Adrenal gland (tissue), 19 donors: ENCODE measurements at places on chromosomes 5 and 9. TPM values are rescaled to one million over a fixed set of nuclear protein-coding genes. Genes with fewer than 3 reads are reported as not detected.
A peak's percentile ranks its signal among the peaks of the same experiment; 100 is the strongest.

Gene INSL4
- not detected for total RNA-seq

GRCh38 chr5:119750887-119751733 lies 121.8 kb downstream of the FAM170A start:
- no peak for DNase-seq
- H3K4me3 ChIP-seq: no peak overlapping the region
- no peak overlapping the region for H3K27ac ChIP-seq
- no peaks in the 10 kb centered on the region for H3K27me3 ChIP-seq
- H3K4me1 ChIP-seq: no peaks in the 10 kb centered on the region
- no peaks in the 10 kb centered on the region for H3K36me3 ChIP-seq

- DNase-seq: no peak
- no peak overlapping the region for H3K4me3 ChIP-seq
- no peaks in the 10 kb centered on the region for H3K36me3 ChIP-seq
- H3K27me3 ChIP-seq: no peaks in the 10 kb centered on the region
- no peak overlapping the region for H3K27ac ChIP-seq
Observed at GRCh38 chr5:173968154-173968797, 20.7 kb upstream of the C5orf47 start.

DNA sequence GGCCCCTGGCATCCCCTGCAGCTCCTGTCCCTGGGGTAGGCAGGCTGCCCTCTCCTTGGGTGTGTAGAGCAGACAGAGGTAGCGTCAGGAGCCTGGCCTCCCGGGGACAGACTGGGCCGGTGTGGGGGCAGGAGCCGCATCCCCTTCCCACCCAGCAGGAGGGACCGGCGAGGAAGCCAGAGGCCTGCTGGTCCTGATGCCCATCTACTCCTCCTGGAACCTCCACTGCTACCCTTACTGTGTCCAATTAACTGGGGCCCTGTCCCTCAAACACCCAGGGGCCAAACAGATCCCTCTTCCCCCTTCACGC lies 15.6 kb downstream of the RALGDS start:
- no peaks in the 10 kb centered on the region for H3K4me1 ChIP-seq
- H3K27me3 ChIP-seq: no peaks in the 10 kb centered on the region
- peak; percentile 17 for DNase-seq

DNA sequence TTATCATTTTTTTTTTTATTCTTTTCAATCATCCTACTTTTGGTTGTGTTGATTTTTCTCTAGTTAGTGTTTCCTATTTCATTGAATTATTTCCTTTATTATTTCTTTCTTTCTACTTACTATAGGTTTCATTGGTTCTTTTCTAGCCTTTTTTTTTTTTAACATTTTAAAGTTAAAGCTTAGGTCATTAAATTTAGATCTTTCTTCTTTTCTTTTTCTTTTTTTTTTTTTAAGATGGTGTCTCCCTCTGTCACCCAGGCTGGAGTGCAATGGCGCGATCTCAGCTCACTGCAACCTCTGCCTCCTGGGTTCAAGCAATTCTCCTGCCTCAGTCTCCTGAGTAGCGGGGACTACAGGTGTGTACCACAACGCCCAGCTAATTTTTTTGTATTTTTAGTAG lies 43.0 kb upstream of the PPP2CA start:
- H3K27me3 ChIP-seq: no peaks in the 10 kb centered on the region
- H3K36me3 ChIP-seq: no peaks in the 10 kb centered on the region
- H3K4me1 ChIP-seq: no peaks in the 10 kb centered on the region
- no peak overlapping the region for H3K4me3 ChIP-seq
- H3K27ac ChIP-seq: no peak overlapping the region

DNA sequence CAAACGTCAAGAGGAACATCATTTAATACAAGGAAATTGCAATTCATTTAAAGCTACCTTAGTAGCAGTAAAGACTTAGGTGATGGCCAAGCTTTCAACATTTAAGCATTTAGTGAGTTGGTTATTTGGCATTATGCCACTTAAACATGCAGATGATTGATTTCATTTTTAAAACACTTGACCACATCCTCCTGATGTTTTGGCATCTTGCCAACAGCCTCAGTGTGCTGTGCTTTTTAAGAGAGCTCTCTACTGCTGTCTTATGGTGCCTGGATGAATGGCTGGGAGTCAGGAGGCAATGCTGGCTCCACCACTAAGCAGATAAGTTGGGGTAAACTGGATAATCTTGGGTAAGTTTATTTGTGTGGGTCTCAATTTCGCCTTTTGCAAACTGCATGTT lies 364.5 kb downstream of the MAN2A1 start:
- H3K27me3 ChIP-seq: no peaks in the 10 kb centered on the region
- no peaks in the 10 kb centered on the region for H3K36me3 ChIP-seq
- no peaks in the 10 kb centered on the region for H3K4me1 ChIP-seq
- no peak overlapping the region for H3K4me3 ChIP-seq
- DNase-seq: peak; percentile 21
- H3K27ac ChIP-seq: no peak overlapping the region

Gene MELK
- 2.8 TPM for total RNA-seq

DNA sequence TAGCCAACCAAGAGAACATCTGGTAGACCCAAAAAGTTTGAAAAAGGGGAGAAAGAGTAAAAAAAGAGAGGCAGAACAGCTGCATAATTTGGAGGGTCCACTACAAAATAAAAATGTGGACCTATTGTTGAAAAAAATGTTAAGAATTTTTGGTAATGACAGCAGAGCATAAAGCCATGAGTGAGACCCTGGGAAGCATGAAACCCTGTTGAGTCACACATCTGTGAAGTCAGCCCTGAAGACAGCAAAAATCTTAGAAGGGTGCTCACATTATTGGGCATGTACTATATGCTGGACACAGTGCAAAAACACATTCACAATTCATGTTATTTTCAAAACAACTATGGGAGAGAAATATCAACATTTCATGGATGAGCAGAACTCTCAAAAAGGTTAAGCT lies 56.4 kb upstream of the LIFR start:
- no peak overlapping the region for H3K27ac ChIP-seq
- no peaks in the 10 kb centered on the region for H3K4me1 ChIP-seq
- H3K36me3 ChIP-seq: no peaks in the 10 kb centered on the region
- H3K27me3 ChIP-seq: no peaks in the 10 kb centered on the region
- DNase-seq: no peak

GRCh38 chr9:75418518-75418917 lies 330.2 kb downstream of the OSTF1 start:
- H3K27me3 ChIP-seq: no peaks in the 10 kb centered on the region
- H3K4me3 ChIP-seq: no peak overlapping the region
- H3K27ac ChIP-seq: no peak overlapping the region
- H3K36me3 ChIP-seq: no peaks in the 10 kb centered on the region
- DNase-seq: no peak

DNA sequence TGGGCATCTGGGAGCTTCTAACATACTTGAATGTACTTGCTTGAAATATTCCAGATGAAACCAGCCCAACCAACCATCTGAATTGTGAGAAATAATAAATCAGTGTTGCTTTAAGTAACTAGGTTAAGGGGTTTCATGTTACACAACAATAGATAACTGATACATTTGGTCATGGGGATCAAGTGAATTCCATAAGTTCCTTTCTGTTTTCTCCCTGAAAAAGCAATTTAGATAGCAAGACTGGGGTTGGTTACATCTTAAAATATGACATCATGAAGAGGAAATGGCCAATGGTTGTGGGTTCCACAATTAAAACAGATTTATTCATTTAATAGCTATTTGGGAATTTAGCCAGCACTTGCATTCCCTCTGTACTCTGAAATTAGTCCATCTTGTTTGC lies 559.7 kb downstream of the TLR4 start:
- no peaks in the 10 kb centered on the region for H3K36me3 ChIP-seq
- no peak for DNase-seq
- no peaks in the 10 kb centered on the region for H3K27me3 ChIP-seq
- no peak overlapping the region for H3K4me3 ChIP-seq
- H3K27ac ChIP-seq: no peak overlapping the region
- H3K4me1 ChIP-seq: no peaks in the 10 kb centered on the region

Gene APBA1
- 3.4 TPM for total RNA-seq

- no peaks in the 10 kb centered on the region for H3K36me3 ChIP-seq
- DNase-seq: no peak
- H3K4me3 ChIP-seq: no peak overlapping the region
- no peaks in the 10 kb centered on the region for H3K4me1 ChIP-seq
Observed at GRCh38 chr9:119853126-119853525, 483.9 kb upstream of the BRINP1 start.

DNA sequence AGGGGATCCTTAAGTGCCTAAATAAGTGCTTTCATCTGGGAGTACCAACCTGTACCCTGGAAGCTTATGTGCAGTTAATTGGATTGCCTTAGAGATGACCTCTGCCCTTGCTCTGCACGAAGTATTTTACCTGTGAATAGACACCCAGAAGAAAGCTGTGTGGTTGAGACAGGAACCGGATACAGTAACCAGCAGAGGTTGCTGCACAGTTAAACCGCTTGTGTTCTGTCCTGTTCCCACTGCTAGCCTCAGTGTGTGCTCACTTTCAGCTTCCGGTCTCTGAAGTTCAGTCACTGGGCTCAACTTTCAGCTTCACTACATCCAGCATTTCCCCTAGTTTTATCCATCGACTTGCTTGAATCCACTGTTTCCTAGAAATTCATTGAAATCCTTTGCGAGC lies 185.3 kb downstream of the FAM170A start:
- no peaks in the 10 kb centered on the region for H3K4me1 ChIP-seq
- DNase-seq: no peak
- H3K27ac ChIP-seq: no peak overlapping the region
- H3K27me3 ChIP-seq: no peaks in the 10 kb centered on the region

DNA sequence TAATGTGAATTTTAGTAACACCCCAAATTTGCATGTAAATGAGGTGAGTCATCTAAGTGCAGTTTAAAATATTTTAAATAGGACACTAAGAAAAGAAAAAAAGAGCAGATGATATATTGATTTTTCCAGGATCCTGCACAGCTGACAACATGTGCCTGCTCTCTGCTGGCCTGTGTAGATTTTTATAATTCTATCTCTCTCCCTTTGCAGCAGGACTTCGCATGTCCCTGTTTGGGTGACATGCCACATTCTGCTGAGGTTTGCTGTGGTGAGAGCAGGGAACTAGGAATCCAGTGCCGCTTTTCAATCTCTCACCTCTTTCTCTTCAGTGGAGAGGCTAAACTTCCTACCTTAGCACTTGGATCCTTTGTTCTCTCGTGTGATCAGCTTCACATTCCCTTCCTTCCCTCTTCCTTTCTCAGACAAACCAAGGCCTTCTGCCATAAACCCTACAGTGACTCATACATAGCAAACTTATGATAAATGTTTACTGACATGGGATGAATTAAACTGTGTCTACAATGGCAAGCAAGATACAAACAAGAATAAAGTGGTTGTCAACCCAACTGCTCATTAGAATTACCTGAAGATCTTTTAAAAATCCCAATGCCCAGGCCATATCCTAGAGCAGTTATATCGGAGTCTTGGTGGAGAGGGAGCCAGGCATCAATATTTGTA lies 198.8 kb upstream of the EFNA5 start:
- no peak overlapping the region for H3K27ac ChIP-seq
- no peaks in the 10 kb centered on the region for H3K36me3 ChIP-seq
- no peak overlapping the region for H3K4me3 ChIP-seq
- no peak for DNase-seq

- H3K4me1 ChIP-seq: peaks cover 11% of the 10 kb centered on the region
- no peaks in the 10 kb centered on the region for H3K27me3 ChIP-seq
- no peak overlapping the region for H3K27ac ChIP-seq
- DNase-seq: no peak
Observed at GRCh38 chr5:170886210-170886894, 24.5 kb downstream of the RANBP17 start.

- H3K4me1 ChIP-seq: no peaks in the 10 kb centered on the region
- H3K36me3 ChIP-seq: no peaks in the 10 kb centered on the region
- H3K27ac ChIP-seq: no peak overlapping the region
- H3K4me3 ChIP-seq: no peak overlapping the region
- H3K27me3 ChIP-seq: peaks cover 34% of the 10 kb centered on the region
Observed at GRCh38 chr5:73286896-73287295, 113.9 kb downstream of the TMEM174 start.

- no peak overlapping the region for H3K27ac ChIP-seq
- H3K4me1 ChIP-seq: no peaks in the 10 kb centered on the region
- H3K4me3 ChIP-seq: no peak overlapping the region
- H3K27me3 ChIP-seq: no peaks in the 10 kb centered on the region
- no peak for DNase-seq
Observed at GRCh38 chr9:73234008-73234360, 82.3 kb downstream of the ANXA1 start.

- no peak overlapping the region for H3K27ac ChIP-seq
- no peak overlapping the region for H3K4me3 ChIP-seq
- H3K27me3 ChIP-seq: peaks cover 2% of the 10 kb centered on the region
- no peaks in the 10 kb centered on the region for H3K4me1 ChIP-seq
- no peaks in the 10 kb centered on the region for H3K36me3 ChIP-seq
Observed at GRCh38 chr9:2872250-2872930, 28.5 kb upstream of the PUM3 start.

- H3K27me3 ChIP-seq: no peaks in the 10 kb centered on the region
- H3K36me3 ChIP-seq: peaks cover 7% of the 10 kb centered on the region
- DNase-seq: no peak
- no peak overlapping the region for H3K4me3 ChIP-seq
- no peaks in the 10 kb centered on the region for H3K4me1 ChIP-seq
Observed at GRCh38 chr5:132220491-132220890, 7.2 kb downstream of the P4HA2 start.

GRCh38 chr5:141835928-141836670 lies 42.1 kb downstream of the PCDH1 start:
- no peaks in the 10 kb centered on the region for H3K27me3 ChIP-seq
- H3K4me3 ChIP-seq: no peak overlapping the region
- no peak overlapping the region for H3K27ac ChIP-seq

GRCh38 chr5:68332080-68332451 lies 116.5 kb downstream of the PIK3R1 start:
- H3K27me3 ChIP-seq: no peaks in the 10 kb centered on the region
- no peak for DNase-seq
- no peak overlapping the region for H3K27ac ChIP-seq
- H3K36me3 ChIP-seq: no peaks in the 10 kb centered on the region
- H3K4me1 ChIP-seq: peaks cover 4% of the 10 kb centered on the region

- no peaks in the 10 kb centered on the region for H3K27me3 ChIP-seq
- H3K27ac ChIP-seq: no peak overlapping the region
- DNase-seq: no peak
- H3K4me3 ChIP-seq: no peak overlapping the region
- H3K4me1 ChIP-seq: peaks cover 45% of the 10 kb centered on the region
Observed at GRCh38 chr5:109739741-109740728, 50.3 kb downstream of the MAN2A1 start.
